Tibial nerve (tissue), 4 donors: ENCODE measurements at places on chromosomes 1 and 21.

GRCh38 chr21:43602266-43603232 lies 56.7 kb downstream of the HSF2BP start:
- DNase-seq = no peak

GRCh38 chr1:32696041-32696440 lies 6.5 kb downstream of the SYNC start:
- DNase-seq = no peak

GRCh38 chr1:12572522-12572921 lies 45.5 kb downstream of the DHRS3 start:
- no peak for DNase-seq

GRCh38 chr21:41926117-41926806 lies 27.6 kb downstream of the C2CD2 start:
- DNase-seq = no peak

GRCh38 chr1:114607223-114607622 lies 25.8 kb upstream of the BCAS2 start:
- no peak for DNase-seq

DNA sequence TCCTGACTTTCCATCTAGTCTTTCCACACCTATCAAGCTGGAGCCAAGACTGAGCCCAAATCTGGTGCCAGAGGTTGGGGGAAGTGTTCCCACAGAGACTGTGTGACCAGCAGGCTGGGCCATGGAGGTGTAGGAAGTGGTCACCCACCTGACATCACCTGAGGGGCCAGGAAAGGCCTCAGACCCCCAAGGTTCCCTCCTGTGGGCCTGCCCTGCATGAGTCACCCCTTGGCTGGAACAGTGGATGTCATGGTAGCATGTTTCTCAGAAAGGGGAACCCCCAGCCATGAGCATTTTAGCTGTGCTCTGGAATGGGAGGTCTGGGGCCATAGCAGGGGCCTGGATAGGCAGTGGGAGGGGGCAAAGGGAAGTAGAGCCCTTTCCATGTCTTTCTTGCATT lies 5.7 kb upstream of the TNFRSF8 start:
- no peak for DNase-seq
